Caco-2 (cell line): ENCODE measurements at places on chromosomes 1 and 21. TPM values are rescaled to one million over a fixed set of nuclear protein-coding genes. Genes with fewer than 3 reads are reported as not detected.

DNA sequence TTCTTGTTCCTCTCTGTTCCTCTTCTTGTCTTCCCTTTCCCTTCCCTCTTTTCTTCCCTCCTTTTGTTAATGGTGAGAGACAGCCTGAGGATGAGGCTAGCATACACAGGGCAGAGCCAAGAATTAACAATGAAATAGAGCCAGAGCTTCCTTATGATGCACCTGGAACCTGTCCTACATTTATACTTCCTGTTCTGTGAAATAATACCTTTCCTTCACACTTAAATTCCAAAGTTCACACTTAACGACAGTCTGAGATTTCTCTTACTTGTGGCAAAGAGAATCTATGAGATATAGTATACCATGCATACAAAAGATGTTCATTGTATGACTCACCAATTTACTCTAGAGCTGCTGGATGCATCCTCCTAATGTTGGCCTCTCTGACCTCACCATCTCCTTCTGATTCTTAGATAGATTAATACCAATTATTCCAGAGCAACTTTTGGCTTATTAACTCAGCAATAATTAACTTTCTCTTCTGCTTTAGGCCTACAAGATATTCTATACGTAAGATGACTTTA, 30.8 kb upstream of the TSNAX start:
- H3K27ac ChIP-seq = no peak overlapping the region
- H3K4me1 ChIP-seq = peaks cover 6% of the 10 kb centered on the region
- no peak overlapping the region for H3K4me3 ChIP-seq
- no peak for DNase-seq
- H3K27me3 ChIP-seq = no peaks in the 10 kb centered on the region

GRCh38 chr1:22816803-22817202, 106.2 kb downstream of the EPHB2 start:
- no peak for DNase-seq
- peaks cover 8% of the 10 kb centered on the region; the same call in 1 of the 2 replicates for H3K4me1 ChIP-seq
- H3K4me3 ChIP-seq = no peak overlapping the region
- no peak overlapping the region for H3K27ac ChIP-seq
- no peaks in the 10 kb centered on the region for H3K27me3 ChIP-seq

- DNase-seq = no peak
- no peak overlapping the region for H3K27ac ChIP-seq
- H3K4me3 ChIP-seq = no peak overlapping the region
- no peaks in the 10 kb centered on the region; the same call in 1 of the 2 replicates for H3K27me3 ChIP-seq
Measured at GRCh38 chr1:169601096-169601881, 15.0 kb upstream of the F5 start.

DNA sequence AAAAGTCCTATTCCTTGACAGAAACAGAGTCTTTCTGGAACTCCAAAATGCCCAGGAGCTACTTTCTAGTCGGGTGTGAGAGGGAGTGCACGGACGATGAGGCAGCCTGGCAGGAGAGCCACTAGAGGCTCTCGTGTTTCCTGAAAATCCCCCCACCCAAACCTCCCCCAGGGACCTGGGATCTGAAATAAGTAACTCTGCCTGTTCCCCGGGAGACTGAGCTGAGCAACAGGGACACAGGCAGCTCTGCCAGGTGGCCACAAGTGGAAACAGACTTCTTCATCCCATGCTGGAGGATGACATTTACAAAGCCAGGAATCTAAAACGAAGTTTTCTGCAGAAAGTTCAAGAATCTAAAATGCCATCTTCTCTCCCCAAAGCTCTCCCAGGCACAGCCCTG, 77.1 kb downstream of the ITPKB start:
- H3K4me1 ChIP-seq = no peaks in the 10 kb centered on the region
- H3K27ac ChIP-seq = no peak overlapping the region
- no peak for DNase-seq
- no peaks in the 10 kb centered on the region for H3K27me3 ChIP-seq

DNA sequence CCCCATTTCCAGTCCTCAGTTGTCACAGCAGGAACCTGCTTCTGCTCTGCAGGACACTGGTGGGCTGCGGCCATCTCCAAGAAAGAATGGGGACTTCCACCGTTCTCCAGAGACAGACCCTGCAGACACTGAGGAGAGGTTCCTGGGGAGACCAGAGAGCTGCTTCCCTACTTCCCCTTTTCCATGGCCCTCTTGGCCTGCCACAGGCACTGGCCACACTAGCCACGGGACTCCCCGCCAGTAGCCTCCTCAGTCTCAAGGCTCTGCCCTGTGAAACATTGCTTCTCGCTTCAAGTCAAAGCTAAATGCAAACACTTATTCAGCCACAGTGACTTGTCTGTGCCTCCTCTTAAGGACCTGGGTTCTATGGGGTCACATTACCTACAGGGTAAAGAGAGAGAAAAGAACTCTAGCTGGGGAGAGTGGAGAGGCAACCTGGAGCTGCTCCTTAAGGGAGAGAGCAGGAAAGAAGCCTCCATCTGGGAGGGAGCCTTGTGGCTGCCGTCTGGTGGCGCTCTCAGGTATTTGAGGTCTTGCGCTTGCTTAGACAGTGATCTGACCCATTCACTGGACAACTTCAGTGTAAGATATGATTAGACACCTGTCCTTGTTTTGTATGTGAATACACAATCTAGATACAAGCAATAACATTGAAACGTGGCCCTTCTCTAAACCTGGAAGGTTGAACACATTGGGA, 5.4 kb upstream of the SLAMF8 start:
- H3K4me1 ChIP-seq = peaks cover 5% of the 10 kb centered on the region
- H3K27me3 ChIP-seq = no peaks in the 10 kb centered on the region

DNA sequence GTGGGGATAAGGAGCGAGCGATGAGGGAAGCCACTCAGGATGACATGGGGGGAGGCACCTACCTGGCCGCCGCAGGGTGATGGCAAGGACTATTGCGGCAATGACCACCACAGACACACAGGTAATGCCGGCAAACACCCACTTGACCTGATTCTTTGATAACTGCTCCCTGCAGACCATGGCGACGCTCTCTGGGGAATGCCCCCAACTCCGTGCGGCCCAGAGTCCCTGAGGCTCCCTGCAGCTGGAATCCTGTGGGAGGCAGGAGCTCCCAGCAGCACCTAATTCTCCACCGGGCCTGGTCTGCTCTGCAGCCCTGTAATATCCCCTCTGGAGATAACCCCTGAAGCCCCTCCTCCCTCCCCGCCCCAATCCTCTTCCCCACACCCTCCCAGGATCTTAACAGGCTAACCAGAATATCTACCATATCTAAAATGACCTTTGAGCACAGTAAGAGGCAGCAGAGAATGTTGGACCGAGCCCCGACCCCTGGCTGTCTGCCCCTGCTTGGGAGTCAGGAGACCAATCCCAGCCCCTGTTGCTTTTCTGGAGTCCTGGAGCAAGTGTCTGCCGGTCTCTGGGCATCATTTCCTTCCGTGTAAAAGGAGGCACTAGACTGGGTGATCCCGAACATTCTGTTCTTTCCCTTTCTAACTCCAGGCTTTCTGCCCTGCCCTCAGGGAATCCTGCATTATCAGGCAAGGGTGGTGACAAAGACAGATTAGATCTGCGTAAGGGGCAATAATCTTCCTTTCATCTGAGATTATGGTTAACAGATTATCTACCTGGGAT, at the start of gene FAM151A:
Gene FAM151A, minus strand, starts transcription at position 310 of the 792 bp plus-strand sequence. Its CDS starts 130 bp downstream, at position 180.
- no peaks in the 10 kb centered on the region for H3K36me3 ChIP-seq
- peaks cover 19% of the 10 kb centered on the region for H3K4me1 ChIP-seq
- peak within 1 kb of the TSS; percentile 89 for H3K27ac ChIP-seq
- no peak within 1 kb of the TSS for H3K4me3 ChIP-seq

GRCh38 chr1:177208920-177209319, 38.2 kb downstream of the BRINP2 start:
- no peaks in the 10 kb centered on the region for H3K36me3 ChIP-seq
- no peak overlapping the region for H3K27ac ChIP-seq
- H3K4me3 ChIP-seq = no peak overlapping the region
- no peaks in the 10 kb centered on the region for H3K4me1 ChIP-seq

DNA sequence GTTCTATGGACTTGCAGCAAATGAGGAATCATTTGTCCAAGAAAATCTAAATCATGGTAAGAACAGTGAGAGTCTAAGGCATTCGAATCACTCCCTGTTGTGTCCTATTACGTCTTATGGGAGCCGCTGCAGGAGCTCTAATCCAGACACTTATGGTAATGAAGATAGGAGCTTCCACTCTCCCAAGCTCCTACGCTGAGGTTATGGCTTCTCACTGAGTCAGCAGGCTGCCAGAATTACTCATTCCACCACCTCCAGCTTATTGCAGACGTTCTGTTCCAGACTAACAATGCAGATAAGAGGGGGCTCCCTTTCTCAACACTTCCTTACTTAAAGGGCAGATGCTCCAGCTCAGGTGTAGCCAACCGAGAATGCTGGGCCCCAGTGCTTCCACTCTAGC, 212.6 kb downstream of the GREM2 start:
- no peaks in the 10 kb centered on the region for H3K36me3 ChIP-seq
- no peaks in the 10 kb centered on the region for H3K4me1 ChIP-seq
- H3K27ac ChIP-seq = no peak overlapping the region
- H3K27me3 ChIP-seq = no peaks in the 10 kb centered on the region; the same call in 1 of the 2 replicates
- no peak for DNase-seq

DNA sequence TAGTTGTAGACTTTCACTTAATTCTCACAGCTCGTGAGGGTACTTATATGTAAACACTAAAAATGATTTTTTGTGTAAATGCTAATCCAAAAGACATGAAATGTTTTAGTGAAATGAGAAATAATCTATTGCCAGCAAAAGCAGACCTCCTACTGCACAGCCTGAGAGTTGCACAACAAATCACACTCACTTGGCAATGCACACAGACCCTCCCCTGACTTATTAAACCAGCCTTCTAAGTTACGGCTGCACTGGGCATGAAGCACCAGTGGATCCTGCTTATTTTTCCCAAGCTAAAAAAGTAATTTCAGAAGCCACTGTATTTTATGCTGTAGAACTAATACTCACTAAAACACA, 10.3 kb downstream of the ERRFI1 start:
- no peak overlapping the region for H3K4me3 ChIP-seq
- H3K27ac ChIP-seq = no peak overlapping the region
- H3K36me3 ChIP-seq = peaks cover 4% of the 10 kb centered on the region; the same call in 1 of the 2 replicates
- no peak for DNase-seq
- H3K4me1 ChIP-seq = peaks cover 60% of the 10 kb centered on the region

DNA sequence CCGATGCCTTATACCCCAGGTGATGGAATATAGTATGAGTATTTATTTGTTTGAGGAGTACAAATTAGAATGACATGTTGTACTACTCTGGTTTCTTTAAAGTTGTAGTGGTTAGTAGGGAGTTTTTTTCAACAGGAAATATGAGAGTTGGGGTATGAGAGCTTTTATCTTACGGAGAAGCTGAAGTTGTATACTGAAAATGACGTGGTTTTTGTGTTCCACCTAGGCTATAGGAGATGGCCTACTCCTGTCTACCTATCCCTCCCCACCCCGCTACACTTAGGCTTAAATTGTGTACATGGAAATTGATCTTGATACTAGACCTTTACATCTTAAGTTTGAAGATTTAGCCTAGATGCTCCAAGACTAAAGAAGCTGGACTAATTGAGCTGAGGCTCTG, 6.8 kb upstream of the HAX1 start:
- DNase-seq = no peak
- no peak overlapping the region for H3K4me3 ChIP-seq
- peaks cover 6% of the 10 kb centered on the region; the same call in 1 of the 2 replicates for H3K4me1 ChIP-seq
- peaks cover 2% of the 10 kb centered on the region for H3K36me3 ChIP-seq
- no peak overlapping the region for H3K27ac ChIP-seq
- H3K27me3 ChIP-seq = no peaks in the 10 kb centered on the region

DNA sequence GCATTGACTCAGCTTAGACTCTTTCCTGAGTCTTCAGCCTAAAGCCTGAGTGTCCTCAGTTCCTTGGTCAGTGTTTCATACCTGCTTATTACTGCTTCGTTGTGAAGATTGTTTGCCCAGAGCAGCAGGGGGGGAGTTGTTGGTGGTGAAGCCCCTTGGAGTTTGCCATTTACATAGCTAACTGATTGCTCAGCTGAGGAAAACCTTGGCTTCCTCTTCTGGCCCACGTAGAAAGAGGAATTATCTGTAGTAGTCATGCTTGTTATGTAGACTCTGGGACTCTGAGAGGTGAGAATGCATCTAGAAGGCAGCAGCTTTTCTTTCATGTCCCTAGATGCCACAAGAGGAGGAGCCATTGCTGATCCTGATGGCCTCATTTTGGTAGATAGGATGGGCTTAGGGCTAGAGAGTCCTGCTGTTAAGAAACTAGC, 125.9 kb downstream of the MAST2 start:
- no peak overlapping the region for H3K4me3 ChIP-seq
- peaks cover 10% of the 10 kb centered on the region; the same call in 1 of the 2 replicates for H3K4me1 ChIP-seq
- H3K36me3 ChIP-seq = no peaks in the 10 kb centered on the region
- no peaks in the 10 kb centered on the region for H3K27me3 ChIP-seq
- no peak for DNase-seq
- no peak overlapping the region for H3K27ac ChIP-seq

DNA sequence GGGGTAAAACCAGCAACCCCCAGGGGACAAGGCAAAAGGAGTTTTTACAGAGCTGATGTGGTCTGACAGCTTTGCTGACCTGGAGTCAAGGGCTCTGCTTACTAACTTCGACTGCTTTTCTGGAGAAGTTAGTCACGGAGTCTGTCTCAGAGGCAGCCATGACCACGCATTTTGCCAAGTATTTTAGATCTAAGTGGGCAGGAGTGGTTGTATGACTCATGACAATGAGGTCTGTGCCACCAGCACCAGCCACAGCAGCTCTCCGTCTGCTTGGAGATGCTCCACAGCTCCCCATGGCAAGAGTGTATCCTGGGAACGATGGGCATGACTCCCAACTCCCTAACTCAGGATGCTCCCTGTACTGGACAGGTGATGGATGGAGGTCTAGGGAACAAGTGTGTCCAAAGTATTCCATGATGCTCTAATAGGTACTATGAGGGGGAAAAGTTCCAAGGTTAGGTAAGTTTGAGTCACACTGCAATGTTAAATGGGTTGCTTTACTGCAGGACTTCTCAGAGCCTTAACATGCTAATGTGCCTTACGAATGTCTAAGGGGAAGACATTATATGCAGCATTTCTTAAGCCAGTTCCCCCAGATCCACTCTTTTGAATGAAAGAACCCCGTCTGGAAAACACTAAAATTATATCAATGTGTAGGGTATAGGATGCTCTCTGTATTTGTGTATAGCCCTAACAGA, 359.0 kb downstream of the HHAT start:
- DNase-seq = no peak
- H3K4me3 ChIP-seq = no peak overlapping the region
- no peaks in the 10 kb centered on the region for H3K27me3 ChIP-seq
- no peaks in the 10 kb centered on the region for H3K36me3 ChIP-seq

GRCh38 chr1:222019029-222019428, 277.1 kb upstream of the DUSP10 start:
- no peak overlapping the region for H3K4me3 ChIP-seq
- H3K36me3 ChIP-seq = no peaks in the 10 kb centered on the region
- H3K4me1 ChIP-seq = no peaks in the 10 kb centered on the region
- no peaks in the 10 kb centered on the region for H3K27me3 ChIP-seq
- DNase-seq = no peak

CRB1 gene
- not detected in 2 replicates for total RNA-seq

CATSPERE gene
- total RNA-seq = 0.14 and 0.79 TPM in 2 replicates

ANGPTL7 gene
- total RNA-seq = not detected in 2 replicates

MAN1C1 gene
- 2.7 and 3.5 TPM in 2 replicates for total RNA-seq

TMEM54 gene
- 48.1 and 50.1 TPM in 2 replicates for total RNA-seq

PRMT6 gene
- total RNA-seq = 11.3 and 11.5 TPM in 2 replicates
